ENCODE measurements at places on chromosomes 2 and 18.
A peak's percentile ranks its signal among the peaks of the same experiment; 100 is the strongest.

DNA sequence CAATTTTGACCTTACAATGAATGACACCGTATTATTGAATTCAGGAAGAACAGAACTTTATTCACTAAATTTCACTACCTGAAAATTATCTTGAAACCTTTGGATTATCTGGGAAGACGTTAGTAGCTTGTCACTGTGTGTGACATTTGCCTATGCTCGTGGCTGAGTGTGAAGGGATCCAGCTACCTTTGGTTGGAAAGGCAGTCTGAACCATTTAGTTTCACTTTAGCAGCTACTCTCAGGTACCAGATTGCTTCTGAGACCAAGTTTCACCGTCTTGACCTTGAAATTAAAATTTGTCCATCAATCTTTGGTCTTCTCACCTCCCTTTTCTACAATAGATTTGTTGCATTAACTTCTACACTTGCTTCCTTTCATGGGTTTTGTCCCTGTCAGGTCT is 637.5 kb downstream of the MBD2 start:
- DNase-seq = no peak

- DNase-seq = no peak
Measured at GRCh38 chr18:69958422-69958821, 10.7 kb upstream of the CD226 start.

- DNase-seq = no peak
Measured at GRCh38 chr2:30446602-30447148, 371 bp upstream of the LCLAT1 start.

DNA sequence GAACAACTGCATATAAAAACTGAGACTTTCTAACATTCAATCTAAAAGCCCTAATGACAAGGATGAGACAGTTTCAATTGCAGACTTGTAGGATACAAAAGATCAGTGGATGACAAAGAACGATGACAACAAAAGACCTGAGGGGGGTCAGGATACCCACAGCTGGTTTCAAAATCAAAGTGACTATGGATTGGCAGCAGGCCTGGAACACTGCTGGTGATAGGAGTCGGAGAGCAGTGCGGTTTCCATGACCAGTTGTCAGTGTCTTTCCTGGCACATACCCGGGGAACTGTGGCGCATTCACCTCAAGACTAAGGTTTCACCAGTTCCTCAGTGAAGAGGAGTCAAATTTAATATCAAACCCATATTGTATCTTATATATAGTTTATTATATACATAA is 42.0 kb downstream of the EHD3 start:
- DNase-seq = no peak

DNA sequence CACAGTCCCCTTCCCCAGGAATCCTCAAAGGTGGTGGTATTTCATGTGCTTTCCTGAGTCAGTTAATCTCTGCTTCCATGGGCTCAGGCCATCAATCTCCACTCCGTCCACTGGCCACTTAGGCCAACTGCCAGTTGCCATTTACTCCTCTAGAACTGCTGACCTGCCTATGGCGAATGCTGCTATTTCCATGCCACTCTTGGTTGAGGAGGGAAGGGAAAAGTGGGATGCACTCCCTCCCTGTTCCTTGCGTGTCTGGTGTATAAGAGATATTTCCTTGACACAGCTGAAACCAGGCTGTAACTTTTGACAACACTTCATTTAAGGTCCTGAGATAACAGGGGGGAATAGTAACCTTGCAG is 261.5 kb downstream of the MREG start:
- DNase-seq = no peak

- DNase-seq = no peak
Measured at GRCh38 chr2:225452677-225453076, 53.2 kb downstream of the NYAP2 start.

DNA sequence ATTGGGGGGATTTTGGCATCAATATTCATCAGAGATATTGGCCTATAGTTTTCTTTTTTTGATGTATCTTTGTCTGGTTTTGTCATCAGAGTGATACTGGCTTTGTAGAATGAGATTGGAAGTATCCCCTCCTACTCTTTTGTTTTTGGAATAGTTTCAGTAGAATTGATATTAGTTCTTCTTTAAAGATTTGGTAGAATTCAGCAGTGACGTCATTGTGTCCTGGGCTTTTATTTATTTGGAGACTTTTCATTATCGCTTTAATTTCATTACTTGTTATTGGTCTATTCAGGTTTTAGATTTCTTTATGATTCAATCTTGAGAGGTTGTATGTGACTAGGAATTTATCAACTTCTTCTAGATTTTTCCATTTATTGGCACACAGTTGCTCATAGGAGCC is 825.5 kb upstream of the NXPH2 start:
- DNase-seq = no peak

DNA sequence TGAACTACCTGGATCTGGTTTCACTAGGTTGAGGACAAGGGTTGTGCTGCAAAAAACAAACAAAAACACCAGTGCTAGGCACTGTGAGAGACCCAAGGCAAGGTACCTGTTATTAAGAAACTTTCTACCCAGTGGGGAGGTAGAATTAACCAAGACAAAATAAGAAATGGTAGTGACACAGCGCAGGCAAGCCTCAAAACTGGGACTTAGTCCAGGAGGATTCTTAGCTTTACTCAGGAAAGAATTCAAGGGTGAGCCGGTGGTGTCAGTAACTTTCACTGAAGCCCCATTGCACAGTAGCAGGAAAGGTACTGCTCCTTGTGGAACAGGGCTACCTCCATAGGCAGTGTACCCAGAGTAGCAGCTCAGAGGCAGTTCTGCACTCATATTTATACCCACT is 131.6 kb downstream of the SCG2 start:
- no peak for DNase-seq

DNA sequence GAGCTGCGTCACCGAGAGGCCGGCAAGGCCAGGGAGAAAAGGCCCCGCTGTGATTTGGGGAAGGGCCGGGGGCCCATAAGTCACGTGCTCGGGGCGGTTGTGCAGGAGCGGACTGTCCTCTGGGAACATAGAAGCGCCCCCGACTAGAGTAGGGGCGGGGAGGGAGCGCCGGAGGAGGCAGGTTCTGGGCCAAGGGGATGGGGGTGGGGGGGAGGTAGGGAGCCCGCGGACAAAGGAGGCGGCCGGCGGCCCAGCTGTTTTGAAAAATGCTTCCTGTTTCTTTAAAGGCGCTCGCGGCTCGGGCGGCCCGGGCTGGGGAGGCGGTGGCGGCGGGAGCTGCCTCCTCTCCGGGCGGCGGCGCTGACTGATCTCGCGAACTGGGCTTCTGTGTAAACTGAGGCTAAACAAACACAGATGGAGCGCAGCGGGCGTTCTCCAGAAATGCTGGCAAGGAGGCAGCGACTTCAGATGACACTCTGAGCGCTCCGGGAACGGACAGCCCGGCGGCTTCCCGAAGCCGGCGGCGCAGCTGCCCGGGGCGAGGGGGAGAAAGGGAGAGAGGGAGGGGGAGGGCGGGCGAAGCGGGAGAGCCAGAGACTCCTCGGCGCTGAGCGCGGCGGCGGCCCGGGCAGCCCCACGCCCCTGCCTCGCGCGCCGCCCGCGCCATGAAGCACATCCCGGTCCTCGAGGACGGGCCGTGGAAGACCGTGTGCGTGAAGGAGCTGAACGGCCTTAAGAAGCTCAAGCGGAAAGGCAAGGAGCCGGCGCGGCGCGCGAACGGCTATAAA is at the start of gene ATOH8:
Gene ATOH8 (plus strand): TSS at position 467 of the 788 bp plus-strand sequence. CDS start 199 bp downstream, at position 666.
- peak; percentile 72 for DNase-seq

GRCh38 chr2:199273042-199273511 is 184.7 kb downstream of the SATB2 start:
- peak; percentile 87 for DNase-seq

- peak; percentile 51 for DNase-seq
Measured at GRCh38 chr2:152694161-152694661, 23.1 kb downstream of the PRPF40A start.

GRCh38 chr2:223050900-223051504 is 988 bp upstream of the KCNE4 start:
- DNase-seq = peak; percentile 82

DNA sequence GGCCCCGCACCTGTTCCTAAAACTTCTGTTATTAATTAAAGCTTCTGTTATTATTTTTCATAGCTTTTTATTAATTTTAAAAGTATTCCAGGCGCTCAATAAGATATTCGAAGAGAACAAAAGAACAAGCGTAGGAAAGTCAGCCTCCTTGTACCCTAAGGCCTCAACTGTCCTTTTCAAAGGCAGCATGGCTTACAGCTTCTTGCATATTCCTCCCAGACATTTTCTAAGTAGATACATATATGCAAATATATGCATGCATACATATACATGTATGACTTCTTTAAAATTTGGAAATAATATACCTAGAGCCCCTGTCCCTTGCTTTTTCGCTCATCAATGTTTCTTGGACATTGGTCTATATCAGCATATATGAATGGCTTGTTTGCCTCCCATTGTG is 12.3 kb downstream of the GPR55 start:
- no peak for DNase-seq

DNA sequence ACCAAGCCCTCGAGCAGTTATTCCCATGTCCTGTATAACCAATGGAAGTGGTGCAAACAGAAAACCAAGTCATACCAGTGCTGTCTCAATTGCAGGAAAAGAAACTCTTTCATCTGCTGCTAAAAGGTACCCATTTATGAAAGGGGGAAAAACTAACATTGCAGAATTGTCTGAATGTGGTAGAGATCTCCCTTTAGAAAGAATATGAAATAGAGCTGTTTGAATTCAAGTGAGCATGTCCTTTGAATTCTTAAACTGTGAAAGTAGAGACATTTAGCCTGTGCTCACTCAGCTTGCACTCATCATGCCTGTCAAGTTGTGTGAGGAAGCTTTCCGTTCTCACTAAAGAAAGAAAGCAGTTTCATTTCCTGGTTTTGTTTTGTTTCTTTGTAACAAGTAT is 87.4 kb downstream of the EML4 start:
- DNase-seq = no peak

DNA sequence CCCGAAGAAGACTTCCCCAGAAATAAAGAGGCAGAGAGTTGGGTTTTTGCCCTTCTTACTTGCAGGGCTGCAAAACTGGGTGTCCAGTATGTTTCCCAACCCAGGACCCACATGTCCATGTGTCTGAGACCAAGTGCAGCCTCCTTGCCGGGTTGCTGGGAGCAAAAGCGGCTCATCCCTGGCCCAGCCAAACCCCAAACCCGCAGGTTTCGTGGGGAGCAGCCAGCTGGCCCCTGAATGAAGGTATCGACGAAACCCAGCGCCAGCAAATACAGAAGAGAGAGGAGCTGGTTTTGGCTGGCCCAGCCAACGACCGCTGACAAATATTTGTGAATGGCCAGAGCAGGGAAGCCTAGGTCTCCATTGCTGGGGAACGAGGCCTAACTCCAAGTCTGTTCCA is 197.1 kb downstream of the SMAD7 start:
- no peak for DNase-seq

GRCh38 chr2:138548796-138549195 is 47.2 kb downstream of the SPOPL start:
- no peak for DNase-seq

DNA sequence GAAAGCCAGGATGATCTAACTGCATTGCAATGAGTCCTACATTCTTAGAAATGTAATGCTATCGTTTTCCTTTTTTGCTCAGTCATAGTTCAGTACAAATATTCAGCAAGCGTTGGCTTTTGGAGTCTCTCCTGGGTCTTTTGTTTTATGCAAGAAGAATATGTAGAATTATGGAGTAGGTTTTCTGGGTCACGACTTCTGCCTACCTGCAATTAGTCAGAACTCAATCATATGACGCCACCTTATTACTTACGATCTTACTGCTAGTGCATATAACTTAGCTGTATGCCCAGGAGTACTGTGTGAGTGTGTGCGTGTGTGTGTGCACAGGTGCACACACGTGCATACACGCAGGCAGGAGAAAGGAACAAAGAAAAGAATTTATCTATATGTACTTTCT is 640.2 kb downstream of the STK39 start:
- DNase-seq = peak; percentile 19

DNA sequence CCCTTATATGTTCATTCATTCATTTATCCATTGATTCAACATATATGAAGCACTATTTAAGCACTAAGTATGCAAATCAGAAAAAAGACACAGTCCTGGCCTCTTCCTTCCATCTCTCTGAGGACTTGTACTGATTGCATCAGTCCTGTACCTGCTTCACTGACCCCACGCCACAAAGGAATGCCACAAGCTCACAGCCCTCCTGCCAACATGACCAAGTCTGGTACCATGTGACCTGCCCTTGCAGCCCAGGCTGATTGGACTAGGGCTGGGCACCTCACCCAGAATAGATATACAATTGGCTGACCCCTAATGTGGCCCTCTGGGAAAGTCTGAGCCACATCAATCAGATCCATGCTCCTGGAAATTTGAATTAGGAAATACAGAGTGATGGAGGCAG is 196.6 kb downstream of the AGPS start:
- DNase-seq = no peak

- DNase-seq = no peak
Measured at GRCh38 chr2:240124651-240125030, 11.5 kb downstream of the COPS9 start.

DNA sequence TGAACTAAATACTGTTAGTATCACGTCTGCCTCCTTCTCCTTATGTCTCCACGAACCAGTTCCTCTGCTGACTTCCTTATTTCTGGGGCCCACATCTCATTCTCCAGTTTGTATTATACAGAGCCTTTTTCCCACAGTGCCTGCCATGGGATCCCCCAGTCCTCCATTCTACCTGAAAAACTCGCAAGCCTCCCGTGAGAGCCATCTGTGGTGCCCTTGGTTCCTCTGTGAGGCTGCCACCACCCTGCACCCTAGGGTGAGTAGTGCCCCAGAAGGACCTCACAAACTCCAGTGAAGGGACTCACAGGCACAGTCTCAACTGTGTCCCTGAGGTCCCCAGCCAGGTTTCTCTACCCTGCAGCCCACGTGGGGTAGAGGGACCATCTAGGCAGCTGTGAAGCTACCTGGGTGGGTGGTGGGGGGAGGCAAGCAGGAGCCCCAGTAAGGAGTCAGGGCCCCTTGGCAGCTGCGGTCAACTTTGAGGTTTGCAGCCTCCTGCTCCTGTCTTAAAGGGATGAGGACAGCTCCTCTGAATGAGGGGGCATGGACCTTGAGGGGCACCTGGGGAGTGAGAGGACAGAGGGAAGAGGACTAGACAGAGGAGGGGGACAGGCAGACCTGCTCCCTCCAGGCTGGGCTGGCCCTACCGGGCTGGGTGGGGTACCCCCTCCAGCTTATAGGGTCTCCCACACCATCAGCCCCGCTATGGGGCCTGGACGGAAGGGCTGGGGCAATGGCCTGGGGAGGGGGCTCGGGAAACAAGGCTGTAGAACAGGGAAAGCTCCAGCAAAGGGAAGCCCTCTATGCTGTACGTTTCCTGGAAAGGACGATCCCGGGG is 1.0 kb downstream of the PSTPIP2 start:
- no peak for DNase-seq

DNA sequence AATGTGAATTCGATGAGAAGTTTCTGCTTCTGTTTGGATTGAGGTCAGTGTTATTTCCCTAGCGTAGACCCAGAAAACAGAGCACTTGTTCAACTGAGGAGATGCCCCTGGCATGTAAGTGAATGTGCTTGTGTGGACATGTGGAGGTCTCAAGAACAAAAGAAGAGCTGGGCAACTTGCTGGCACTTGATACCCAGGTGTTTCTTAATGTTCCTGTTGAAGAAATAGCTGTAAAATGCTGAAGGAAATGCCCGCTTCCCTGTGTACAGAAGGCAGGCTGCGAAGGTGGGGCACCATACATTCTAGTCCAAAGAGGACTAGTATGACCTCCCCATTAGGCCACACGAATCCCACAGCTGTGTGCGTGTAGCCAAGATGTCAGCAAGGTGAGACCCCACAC is 9.8 kb upstream of the LBH start:
- DNase-seq = no peak

- peak; percentile 62 for DNase-seq
Measured at GRCh38 chr2:214127571-214127970, 283.3 kb upstream of the VWC2L start.

GRCh38 chr2:70340761-70341476 is 39.1 kb upstream of the FAM136A start:
- DNase-seq = peak; percentile 20

GRCh38 chr2:7242189-7242867 is 325.1 kb downstream of the RNF144A start:
- DNase-seq = no peak

Measured in fibroblast of lung (primary cell).